MG63 (cell line): ENCODE measurements at places on chromosomes 2 and 18. TPM values are rescaled to one million over a fixed set of nuclear protein-coding genes. Genes with fewer than 3 reads are reported as not detected.

FMNL2 gene
- total RNA-seq: 11.1 and 11.6 TPM in 2 replicates

ECEL1 gene
- total RNA-seq: not detected in 2 replicates

RNU2-63P gene
- total RNA-seq: not detected in 2 replicates

GNLY gene
- total RNA-seq: not detected in 2 replicates

G6PC2 gene
- not detected in 2 replicates for total RNA-seq

ABCG5 gene
- not detected in 2 replicates for total RNA-seq

RASGRP3 gene
- 3.4 and 3.9 TPM in 2 replicates for total RNA-seq

UGT1A3 gene
- not detected in 2 replicates for total RNA-seq

IL1R1 gene
- total RNA-seq: 0.82 and 1.4 TPM in 2 replicates

MREG gene
- total RNA-seq: 2.1 and 4.7 TPM in 2 replicates

SRD5A2 gene
- not detected in 2 replicates for total RNA-seq

NCKAP1 gene
- 106 and 287 TPM in 2 replicates for total RNA-seq

PDIA6 gene
- total RNA-seq: 548 and 558 TPM in 2 replicates

COBLL1 gene
- 0.89 and 21.0 TPM in 2 replicates for total RNA-seq

HOXD9 gene
- total RNA-seq: 0.16 and 2.3 TPM in 2 replicates

RGPD3 gene
- total RNA-seq: 0.07 TPM in 2 replicates

CCDC195 gene
- not detected in 2 replicates for total RNA-seq

TDRD15 gene
- total RNA-seq: not detected in 2 replicates

COL4A3 gene
- total RNA-seq: 0.20 TPM in 1 of 2 replicates, not detected in the other

GCKR gene
- total RNA-seq: not detected in 2 replicates

FAP gene
- 0.52 and 1.2 TPM in 2 replicates for total RNA-seq

BCL11A gene
- not detected in 2 replicates for total RNA-seq

ARMC9 gene
- 15.2 and 51.5 TPM in 2 replicates for total RNA-seq

ADGRF3 gene
- not detected in 2 replicates for total RNA-seq

PSMA8 gene
- 0.23 TPM in 1 of 2 replicates, not detected in the other for total RNA-seq

ANKRD30B gene
- 0.13 and 0.67 TPM in 2 replicates for total RNA-seq

ZNG1B gene
- 12.9 and 16.3 TPM in 2 replicates for total RNA-seq

DAW1 gene
- 8.3 and 8.5 TPM in 2 replicates for total RNA-seq

LIPG gene
- total RNA-seq: not detected in 2 replicates

CLEC4F gene
- not detected in 2 replicates for total RNA-seq

PCARE gene
- not detected in 2 replicates for total RNA-seq

OSR1 gene
- not detected in 2 replicates for total RNA-seq

GBX2 gene
- total RNA-seq: 0.94 TPM in 1 of 2 replicates, not detected in the other

FAM98A gene
- 31.1 and 37.5 TPM in 2 replicates for total RNA-seq

DSG4 gene
- total RNA-seq: not detected in 2 replicates

ABCG8 gene
- not detected in 2 replicates for total RNA-seq

NTSR2 gene
- not detected in 2 replicates for total RNA-seq

UBXN4 gene
- 46.3 and 63.0 TPM in 2 replicates for total RNA-seq
